GM19239 (cell line): ENCODE measurements at places on chromosomes 11 and 22.

- DNase-seq = no peak
Observed at GRCh38 chr22:31036671-31037550, 44.2 kb upstream of the SMTN start.

DNA sequence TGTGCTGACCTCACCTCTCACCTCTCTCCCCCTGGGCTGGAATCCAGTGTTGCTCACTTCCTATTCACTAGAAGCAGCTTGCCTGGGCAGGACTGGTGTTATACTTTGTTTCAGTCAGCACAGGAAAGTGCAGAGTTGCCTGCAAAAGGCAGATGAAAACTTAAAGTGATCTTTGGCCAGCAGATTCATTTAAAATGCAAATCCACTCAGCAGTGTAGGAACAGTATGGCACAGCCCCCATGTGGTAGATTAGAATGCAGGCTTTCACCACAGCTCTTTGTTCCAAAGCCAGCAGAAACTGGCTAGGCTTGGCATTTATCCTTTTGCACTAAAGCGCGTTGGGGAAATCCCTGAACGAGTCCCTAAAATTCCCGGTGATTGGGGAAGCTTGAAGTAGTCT lies 301.2 kb downstream of the OR4C45 start:
- no peak for DNase-seq

- no peak for DNase-seq
Observed at GRCh38 chr11:119149018-119149785, at the start of gene ABCG4. ABCG4 (plus strand) TSS chr11:119149052; CDS start chr11:119149966, 914 bp downstream.

GRCh38 chr11:102420547-102420946 lies 32.0 kb downstream of the TMEM123 start:
- no peak for DNase-seq

- DNase-seq = no peak
Observed at GRCh38 chr11:10474551-10474950, 19.5 kb downstream of the AMPD3 start.

DNA sequence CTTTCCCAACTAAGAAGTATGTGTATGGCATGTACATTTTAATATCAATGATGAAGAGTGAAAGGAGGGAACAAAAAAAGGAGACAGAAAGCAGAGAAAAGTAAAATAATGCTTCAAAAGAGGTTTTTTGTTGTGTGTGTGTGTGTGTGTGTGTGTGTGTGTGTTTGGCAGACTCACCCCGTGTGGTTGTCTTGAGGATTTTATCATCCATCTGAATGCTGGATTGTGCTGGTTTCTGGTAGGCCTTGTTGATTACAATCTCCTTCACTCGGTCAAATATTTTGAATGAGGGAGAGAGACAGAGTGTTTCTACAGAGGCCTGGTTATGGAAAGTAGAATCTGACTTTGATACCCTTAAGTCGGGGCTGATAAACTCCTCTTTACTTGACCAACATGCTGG lies 128.5 kb downstream of the ENTHD1 start:
- no peak for DNase-seq

- no peak for DNase-seq
Observed at GRCh38 chr11:94549146-94549545, 5.4 kb downstream of the FUT4 start.

DNA sequence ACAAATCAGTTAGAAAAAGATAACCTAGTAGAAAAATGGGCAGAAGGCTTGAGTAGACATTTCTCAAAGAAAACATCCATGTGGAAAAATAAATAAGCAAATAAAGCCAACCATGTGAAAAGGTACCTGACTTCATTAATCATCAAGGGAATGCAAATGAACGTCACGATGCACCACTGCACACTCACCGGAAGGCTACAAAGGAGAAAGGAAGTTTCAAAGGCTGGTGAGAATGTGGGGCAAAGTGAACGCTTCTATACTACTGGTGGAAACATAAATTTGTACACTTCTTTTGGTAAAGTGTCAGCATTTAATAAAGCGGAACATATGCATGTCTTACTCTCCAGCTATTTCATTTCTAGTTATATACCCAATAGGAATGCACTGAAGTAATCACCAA lies 166.8 kb downstream of the CSNK2A3 start:
- no peak for DNase-seq

DNA sequence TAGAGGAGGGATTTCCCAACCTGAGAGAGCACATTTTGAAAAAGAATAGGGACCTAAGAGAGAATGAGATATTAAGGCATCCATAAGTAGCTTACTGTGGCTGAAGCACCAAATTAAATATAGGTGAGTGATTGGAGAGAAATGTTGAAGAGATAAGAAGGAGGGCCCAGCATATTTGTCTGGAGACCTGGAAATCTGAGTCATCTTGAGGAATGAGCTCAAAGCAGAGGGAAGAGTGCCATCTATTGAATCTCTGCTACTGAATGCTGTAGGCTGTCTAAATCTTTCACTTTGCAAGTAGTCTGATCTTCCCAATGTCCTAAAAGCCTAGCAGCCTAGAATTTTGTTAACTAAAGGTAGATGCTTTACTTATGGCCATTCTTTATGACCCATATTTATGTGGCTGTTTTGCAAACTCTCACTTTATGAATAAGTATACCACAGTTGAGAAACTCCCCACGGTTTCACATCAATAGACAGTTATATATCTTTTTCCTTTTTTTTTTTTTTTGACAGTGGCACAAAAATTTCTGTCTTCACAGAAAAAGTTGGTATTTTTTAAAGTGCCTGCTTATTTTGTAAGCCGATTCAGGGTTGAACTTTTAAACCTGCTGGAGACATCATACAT lies 2093.5 kb downstream of the LRRC4C start:
- no peak for DNase-seq

DNA sequence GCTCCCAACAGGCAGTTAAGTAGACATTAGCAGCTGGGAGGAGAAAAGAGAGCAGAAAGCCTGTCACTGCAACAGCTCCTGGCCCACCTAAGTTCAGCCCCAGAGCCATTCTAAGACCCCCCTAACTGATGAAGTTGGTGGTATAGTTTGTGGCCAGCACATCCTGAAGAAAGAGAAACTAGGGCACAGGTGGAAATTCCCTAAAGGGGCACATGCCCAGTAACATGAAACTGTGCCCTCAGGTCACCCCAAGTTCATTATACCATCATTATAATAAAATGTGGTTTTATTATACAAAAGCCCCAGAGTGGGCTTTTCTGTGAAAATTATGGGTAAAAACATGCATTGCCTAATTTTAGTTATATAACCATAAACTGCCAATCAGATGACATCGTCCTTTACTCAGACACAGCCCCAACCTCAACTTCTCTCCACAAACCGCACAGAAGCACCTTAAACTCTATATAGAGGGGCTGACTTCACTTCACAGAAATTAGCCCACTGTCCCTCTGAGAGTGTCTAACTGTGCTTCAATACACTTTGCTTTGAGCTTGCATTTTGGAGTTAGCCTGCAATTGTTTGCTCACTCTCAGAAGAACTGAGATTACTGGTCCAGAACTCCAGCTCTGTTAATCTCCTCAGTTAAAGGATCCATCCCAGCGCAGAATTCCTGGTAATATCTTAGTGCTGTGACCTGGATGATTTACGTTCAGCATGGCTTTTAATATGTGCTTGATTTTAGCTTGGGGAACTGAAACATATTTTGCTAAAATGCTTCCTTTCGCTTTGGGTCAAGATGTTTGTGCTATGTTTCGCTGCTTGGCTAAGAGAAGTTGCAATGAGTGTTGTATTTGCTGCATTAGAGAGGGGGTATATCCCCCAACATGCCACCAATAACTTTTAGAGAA lies 1.8 kb upstream of the APOL3 start:
- no peak for DNase-seq

GRCh38 chr22:17871726-17872458 lies 97.6 kb upstream of the BID start:
- no peak for DNase-seq

DNA sequence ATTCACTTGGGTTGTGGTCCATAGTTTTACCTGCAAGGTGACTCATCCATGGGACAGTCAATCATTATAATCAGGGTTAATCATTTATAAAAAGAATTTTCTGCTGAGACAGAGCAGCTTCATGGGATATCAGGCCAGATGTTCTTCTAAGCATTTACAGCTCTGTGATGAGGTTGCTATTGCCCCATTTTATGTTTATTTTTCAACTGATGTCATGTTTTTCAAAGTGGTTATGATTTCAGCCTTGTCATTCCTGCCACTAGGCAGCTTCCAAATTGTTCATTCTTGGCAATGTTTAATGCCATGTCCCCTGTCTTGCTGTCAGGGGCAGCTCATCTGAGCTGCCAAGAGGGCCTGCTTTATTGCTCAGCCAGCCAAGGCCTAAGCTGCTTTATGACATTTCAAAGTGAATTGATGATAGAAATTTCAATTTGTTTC lies 35.9 kb upstream of the ZBED5 start:
- DNase-seq = no peak

DNA sequence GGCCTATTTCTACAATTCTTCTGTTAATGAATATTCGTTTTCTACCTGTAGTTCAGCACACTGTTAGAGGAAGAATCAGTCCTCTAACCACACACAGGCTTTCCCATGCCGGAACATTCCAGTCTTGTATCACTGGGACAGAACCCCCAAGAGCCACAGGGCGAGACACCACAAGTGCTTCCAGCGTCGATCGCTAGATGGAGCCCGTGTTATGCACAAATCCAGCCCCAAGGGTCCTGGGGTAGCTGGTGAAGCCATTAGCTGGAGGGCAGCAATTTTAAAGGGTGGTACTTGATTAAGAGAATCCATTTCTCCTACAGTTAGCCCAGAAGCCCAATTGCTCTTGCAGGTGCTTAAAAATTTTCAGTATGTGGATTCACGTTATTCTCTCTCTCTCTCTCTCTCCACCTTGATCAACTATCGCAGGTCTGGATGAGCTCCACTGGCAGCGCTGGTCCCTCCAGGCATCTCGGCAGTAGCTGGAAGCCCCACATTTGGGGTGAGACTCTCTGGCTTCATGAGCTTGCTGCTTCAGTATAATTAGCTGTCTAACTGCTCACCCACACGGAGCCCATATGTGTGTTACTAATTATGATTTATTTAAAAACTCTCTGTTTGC lies 148.2 kb upstream of the SNX19 start:
- peak; percentile 40 for DNase-seq
